ENCODE measurements at places on chromosomes 3 and 15. TPM values are rescaled to one million over a fixed set of nuclear protein-coding genes. Genes with fewer than 3 reads are reported as not detected.

DNA sequence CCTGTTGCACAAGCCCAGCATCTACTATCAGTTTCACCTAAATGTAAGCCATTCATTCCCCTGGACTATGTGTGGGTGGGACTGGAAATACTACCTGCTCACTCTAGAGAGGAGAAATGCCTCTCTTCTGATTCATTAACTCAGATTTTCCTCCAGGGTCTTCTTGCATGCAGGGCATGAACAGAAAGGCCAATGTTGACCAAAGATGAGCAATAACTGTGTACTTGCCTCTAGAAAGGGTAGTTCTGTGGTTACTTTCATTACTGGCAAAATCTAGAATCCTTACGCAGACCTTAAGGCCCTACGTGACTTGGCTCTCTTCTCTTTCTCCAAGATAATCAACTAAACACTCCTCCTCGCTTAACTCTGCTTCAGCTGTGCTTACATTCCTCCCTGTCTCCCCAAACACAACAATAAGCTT is 81.4 kb upstream of the PSMD6 start:
- DNase-seq = no peak

The ASB14 gene
- 0.03 TPM for total RNA-seq

The GABRG3 gene
- total RNA-seq = 0.42 TPM

DNA sequence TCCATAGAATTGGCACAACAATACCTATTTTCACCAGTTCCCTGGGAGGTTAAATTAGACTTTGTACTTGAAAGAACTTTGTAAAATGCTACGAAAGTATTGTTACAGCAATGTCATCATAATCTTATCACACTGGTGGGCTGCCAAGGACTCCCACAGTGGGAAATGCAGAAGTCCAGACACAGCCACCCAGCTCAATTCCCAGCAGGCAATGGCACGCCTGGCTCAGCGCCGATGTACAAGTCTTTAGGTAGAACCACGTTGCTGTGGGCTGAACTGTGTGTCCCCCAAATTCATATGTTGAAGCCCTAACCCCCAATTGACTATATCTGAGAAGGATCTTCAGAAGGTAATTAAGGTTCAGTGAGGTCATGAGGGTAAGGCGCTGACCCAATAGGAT is 12.3 kb downstream of the MYO5C start:
- no peak for DNase-seq

DNA sequence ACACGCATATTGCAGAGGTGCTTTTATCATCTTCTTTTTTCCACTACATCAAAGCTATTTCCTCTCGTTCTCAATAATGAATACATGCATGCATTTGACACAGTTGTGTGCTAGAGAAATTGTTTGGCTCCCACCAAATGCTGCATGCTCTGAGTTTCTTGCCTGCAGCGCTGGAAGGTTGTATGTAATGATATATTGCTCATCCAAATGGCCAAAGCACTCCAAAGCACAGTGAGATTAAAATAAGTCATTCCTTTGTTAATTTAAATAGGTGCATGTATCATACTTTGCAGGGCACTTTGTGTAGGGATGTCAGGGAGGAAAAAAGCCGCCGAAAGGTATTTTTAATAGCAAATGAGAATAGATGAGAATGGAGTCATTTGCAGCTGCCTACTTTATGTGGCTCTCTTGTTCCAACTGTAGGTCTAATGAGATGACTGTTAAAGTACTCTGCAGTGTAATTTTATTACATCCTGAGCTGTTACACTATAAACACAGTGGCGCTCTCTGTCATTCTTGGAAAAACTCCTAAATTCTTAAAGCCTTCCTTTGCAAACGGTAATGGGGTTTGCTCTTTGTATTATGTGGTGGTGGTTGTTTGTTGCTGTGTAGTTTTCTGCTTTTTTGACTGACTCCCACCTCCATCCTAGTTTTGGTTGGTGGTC is 56.9 kb upstream of the SKOR1 start:
- no peak for DNase-seq

GRCh38 chr3:78867409-78868372 is 900.1 kb downstream of the ROBO1 start:
- no peak for DNase-seq

The GCNT3 gene
- not detected for total RNA-seq

GRCh38 chr3:152209776-152210175 is 59.0 kb upstream of the MBNL1 start:
- DNase-seq = no peak

GRCh38 chr3:8562081-8562595 is 60.5 kb downstream of the LMCD1 start:
- DNase-seq = no peak

The ROPN1B gene
- 0.41 TPM for total RNA-seq

- no peak for DNase-seq
Observed at GRCh38 chr15:41633609-41634008, 26.6 kb upstream of the MGA start.

The IFT80 gene
- total RNA-seq = 28.1 TPM

DNA sequence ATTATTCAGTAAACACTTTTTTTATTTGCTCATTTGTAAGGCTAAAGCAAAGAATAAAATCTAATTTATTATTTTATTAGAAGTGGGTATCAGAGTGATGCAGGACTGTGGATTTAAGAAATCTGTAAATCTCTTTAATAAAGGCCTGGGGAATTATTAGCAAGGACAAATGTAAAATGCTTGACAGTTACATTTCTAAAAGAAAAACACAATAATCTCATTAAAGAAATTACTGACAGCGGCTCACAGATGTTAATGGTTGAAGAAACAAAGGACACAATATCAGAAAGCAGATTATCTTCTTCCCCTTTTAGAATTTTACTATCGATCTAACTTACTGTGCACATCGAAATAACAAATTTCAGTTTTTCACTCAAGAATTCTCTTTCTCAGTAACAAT is 262.1 kb upstream of the MEIS2 start:
- DNase-seq = no peak

DNA sequence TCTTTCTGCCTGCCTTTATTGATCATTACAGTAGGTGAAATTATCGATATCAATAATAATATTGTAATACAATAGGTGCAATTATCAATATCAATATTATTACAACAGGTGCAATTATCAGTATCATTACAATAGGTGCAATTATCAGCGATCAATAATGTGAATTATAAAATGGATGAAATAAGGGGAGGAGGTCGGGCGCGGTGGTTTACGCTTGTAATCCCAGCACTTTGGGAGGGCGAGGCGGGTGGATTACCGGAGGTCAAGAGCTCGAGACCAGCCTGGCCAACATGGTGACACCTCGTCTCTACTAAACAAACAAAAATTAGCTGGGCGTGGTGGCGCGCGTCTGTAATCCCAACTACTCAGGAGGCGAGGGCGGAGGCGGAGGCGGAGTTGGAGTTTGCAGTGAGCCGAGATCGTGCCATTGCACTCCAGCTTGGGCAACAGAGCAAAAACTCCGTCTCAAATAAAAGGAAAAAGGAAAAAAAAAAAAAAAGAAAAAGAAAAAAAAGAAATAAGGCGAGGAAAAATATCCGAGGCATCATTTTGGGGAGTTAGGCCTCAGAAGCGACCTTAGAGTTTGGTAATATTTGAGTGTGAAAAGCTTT is 611 bp upstream of the BNIP2 start:
- no peak for DNase-seq

DNA sequence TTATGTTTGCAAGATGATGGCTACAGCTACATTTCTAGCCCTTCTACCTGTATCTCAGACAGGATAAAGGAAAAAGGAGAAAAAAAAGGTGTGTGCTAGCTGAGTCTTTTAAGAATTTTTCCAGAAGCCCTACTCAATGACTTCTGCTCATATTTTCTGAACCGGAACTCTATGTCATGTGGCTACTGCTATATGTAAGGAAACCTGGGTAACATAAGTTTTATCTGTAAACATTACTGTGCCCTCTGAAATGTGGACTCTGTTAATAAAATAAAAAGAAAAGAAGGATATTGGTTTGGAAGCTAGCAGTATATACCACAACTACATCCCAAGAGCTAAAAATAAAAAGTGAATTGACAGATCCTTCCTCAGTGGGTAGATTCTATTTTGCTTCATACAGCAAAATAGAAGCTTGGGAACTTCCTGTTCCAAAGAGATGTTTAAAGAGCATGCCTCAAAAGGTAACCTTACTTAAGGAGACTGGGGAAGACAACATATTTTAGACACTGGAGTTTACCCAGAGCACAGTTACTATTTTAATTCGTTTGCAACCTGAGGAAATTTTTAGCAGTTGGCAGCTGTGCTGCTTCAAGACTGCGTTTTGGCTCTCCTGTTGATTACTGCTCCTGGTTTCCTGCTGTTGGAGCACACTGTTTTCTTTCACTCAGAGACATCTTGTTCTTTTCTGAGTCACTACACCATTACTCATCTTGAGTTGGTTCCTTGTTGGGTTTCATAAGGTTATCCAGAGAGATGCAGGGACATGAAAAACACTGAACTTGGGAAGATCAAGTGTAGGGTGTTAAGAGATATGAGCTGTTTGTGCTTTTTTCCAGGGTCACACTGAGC is 280.7 kb downstream of the NFKBIZ start:
- no peak for DNase-seq

DNA sequence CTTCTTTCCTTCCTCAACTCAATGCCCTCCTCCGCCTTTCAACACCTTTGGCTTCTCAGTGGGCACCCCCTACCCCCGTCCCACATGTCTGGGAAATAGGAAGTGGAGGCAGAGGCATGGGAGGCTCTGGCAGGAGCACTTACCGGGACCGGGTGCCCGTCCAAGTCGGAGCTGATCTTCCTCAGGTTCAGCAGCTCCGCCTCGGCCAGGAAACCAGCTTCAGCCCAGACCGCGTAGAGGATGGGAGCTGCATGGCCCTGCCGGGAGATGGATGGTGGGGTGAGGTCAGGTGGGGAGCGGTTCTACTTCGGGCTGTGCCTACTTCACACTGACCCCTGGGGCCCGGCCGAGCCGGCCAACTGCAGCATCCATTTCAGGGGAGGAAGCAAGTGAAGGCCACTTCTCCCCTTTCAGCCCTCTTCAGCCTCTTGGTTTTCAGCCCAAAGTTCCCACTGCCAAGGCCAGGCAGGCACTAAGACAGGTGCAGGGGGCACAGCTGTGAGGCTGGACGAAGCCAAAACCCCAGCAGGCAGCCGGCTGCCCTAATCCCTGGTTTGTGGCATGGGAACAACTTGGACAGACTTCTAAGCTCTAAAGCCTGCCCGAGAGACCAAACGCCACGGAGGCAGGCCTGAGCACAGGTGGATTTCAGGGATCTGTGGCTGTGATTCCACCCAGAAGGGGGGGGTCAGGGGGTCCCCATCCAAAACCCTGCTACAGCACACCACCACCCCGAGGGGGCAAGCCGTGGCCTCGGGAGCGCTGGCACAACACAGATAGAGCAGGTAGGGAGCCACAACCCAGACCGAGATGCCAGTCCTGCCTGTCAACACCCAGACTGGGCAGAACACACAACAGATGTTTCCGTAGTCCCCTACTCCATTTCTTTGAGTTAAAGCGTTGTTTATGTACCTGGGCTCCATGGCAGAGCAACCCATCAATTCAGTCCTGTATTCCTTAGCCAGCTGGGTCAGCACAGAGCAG is 14.5 kb downstream of the TKT start:
- DNase-seq = no peak

All from H7 (cell line).